NCI-H510A treated with DMSO at 0.1 percent for 48 hours (cell line): ENCODE measurements at places on chromosomes 7 and 10.

GRCh38 chr7:264541-265191 is 25.3 kb upstream of the FOXL3 start:
- DNase-seq, result no peak

- no peak for DNase-seq
These were observed 132.5 kb downstream of the SLIT1 start for GRCh38 chr10:97053276-97053675.

DNA sequence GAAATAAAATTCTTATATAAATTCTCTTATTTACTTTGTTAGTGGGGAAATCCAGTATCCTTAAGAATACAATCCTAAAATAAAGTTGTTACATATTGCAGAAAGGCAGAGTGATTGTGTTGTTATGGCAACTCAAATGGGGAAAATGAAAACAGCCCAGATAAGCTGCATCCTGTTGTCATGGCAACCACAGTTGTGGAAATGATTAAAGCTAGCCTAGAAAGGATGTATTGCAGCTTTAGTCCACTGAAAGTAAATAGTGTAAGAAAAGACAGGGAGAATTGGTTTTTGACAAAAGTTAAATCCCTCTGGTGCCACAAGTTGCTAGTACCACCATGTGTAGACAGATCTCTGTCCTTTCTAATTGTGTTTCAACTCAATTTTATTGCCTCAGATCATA is 43.2 kb downstream of the BTRC start:
- no peak for DNase-seq

DNA sequence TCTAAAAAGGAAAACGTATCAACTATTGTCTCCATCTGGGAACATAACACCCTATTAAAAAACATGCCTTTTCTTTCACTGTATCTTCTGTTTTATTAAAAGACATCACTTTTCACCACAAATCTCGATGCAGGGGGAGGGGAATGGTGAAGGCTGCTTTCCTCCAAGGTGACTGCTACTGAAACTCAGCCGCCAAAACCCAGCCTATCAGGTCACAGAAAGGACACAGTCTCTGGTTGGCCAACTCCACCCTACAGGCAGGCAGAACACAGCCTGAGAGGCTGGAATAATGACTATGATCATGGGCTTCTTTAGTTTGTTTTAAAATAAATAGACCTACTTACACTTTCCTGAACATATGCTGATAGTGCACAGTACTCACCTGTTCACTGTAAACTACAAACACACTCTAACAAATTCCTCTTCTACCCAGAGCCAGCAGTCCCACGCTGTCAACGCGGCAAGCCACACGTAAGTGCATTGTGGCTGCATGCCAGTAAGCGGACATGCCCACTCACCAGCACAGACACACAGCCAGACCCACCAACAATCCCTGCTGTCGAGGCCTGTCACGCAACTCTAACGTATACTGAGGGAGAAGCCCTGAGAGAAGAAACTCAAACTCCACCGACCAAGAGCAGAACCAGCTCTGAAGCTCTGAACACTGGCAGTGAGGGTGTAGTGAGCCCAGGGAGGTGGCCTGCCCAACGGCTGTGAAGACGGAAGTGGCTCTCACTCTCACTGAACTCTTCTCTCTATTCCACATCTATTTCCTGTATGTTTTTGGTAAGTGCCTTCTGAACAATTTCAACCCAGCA is 41.8 kb downstream of the NCAPG2 start:
- DNase-seq, result peak; percentile 49

DNA sequence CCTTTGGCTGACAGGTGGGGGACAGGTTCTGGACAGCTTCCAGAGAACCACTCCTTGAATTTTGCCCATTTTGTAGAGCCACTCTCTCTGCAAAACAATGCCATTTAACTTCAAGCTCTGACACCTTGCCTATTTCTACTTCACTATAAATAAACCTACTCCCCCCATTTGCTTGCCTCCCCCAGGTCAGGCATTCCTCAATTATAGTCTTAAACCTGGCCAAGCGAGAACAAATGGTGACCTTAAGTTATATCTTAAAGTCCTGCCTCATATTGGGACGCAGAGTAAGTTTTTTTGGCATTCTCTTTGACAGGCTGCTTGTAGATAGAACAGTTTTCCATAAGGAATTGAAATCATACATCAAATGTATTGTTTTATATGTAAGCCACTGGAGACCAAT is 706.9 kb downstream of the LRMDA start:
- no peak for DNase-seq

- DNase-seq, result no peak
These were observed 303.3 kb upstream of the SEMA3A start for GRCh38 chr7:84497873-84498272.

GRCh38 chr7:4820405-4820966 is 41.3 kb downstream of the PAPOLB start:
- no peak for DNase-seq

- DNase-seq, result no peak
These were observed 13.5 kb downstream of the CREM start for GRCh38 chr10:35140126-35140525.

GRCh38 chr10:112359606-112360307 is 14.2 kb upstream of the ACSL5 start:
- no peak for DNase-seq

DNA sequence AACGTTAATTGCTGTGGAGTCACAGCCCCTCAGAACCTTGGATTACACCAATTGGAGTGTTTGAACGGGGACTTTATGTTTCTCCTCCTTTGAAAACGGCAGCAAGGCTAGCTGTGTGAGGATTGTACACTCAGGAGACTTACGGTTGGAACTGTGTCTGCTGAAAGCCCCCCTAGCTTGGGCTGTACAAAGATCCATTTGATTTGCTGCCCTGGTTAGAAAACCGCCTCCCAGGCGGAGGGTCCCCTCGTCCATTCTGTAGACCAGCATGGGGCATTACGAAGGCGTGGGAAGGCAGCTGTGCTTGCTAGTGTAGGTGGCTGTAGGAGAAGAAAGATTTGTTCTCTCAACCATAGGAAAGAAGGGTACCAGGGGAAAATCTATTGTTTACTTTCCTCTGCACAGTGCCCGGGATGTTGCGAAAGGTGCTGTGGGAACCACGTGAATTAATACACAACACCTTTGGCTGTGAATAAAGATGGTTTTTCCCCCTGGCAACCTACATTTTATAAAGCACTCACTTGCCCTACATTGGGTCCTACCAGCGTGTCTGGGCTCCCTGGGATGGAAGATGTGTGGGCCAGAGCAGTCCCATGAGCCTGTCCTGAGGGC is 73.4 kb upstream of the BTBD16 start:
- DNase-seq, result no peak

GRCh38 chr10:91512458-91512857 is 102.3 kb downstream of the HECTD2 start:
- DNase-seq, result no peak

DNA sequence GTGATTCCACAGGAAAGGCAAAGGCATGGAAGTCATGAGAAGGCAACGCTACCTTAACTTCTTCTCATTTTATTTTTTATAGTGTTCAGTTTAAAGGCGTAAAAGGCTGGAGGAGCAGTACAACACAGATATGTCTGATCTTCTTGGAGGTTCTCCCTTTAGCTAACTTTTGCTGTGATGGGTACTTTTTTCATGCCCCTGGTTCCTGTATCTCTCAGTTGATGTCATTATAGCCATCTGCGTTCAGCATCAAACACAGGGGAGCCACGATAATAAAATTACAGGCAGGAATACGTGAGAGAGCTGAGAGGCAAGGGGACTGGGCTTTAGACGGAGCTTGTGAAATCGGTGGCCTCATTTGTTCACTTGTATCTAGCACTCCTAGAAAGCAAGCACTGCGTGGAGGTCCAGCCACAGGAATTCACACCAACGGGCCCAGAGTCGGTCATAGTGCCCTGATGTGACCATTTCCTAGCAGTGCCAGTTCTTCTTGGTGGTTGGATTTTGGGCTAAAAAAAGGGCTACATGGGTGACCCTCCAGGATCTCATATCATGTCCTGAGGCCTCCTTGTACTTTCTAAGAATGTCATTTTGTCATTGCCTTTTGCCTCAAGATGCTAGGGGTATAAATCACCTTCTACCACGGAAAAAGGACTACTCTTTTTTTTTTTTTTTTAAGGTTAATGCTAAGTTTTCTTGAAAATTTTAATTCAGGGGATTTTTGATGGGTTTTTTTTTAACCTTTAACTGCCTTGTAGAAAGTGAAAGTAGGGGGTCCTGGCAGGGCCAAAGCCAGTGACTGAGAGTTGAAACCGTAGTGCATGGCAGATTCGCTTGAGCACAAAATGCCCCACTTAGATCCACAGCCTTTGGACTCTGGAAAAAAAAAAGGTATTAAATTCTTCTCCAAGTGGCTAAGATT is 191.5 kb downstream of the CELF2 start:
- no peak for DNase-seq

DNA sequence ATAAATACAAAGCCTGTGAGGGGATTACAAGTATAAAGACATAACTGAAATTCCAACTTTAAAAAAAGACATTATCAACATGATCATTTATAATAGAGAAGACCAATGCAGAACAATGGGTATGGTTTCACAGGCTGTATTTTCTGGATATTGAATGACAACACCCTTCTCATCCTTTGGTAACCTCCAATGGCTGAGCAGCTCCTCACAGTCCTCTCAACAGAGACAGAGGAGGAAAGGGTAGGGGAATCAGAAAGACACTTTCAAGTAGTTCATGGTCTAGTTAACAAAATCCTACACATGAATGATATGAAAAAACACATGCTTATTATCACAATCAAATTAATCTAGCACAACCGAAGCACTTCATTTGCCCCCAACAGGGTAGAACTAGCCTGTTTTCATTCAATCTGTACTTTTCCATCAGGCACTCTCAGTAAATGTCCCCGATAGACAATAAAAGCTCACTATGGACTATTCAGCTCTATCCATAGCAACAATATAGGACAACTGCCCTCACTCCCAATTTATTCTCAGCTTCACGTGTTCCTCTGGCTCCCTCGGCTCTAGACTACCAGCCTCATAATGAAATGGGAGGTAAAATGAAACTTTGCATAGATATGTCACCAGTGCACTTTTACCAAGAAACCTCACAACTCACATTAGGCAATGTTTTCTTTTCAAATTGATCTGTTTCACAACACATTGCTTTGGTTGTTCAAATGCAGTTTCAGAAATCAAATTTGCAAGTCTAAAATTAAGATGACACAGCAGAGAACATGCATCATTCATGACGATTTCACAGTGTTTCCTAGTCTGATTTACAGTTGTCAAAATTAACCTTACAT is 211.4 kb downstream of the THSD7A start:
- DNase-seq, result no peak

DNA sequence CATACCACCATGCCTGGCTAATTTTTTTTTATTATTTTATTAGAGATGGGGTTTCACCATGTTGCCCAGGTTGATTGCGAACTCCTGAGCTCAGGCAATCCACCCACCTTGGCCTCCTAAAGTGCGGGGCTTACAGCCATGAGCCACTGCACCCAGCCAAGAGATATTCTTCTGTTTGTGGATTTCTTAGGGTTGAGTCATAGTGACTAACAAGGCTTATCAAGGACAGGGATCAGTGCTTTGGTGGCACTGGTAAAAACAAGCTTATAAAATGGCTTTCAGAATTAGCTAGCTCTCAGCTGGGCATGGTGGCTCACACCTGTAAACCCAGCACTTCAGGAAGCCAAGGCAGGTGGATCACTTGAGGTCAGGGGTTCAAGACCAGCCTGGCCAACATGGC is 122.4 kb downstream of the ZNF248 start:
- no peak for DNase-seq

DNA sequence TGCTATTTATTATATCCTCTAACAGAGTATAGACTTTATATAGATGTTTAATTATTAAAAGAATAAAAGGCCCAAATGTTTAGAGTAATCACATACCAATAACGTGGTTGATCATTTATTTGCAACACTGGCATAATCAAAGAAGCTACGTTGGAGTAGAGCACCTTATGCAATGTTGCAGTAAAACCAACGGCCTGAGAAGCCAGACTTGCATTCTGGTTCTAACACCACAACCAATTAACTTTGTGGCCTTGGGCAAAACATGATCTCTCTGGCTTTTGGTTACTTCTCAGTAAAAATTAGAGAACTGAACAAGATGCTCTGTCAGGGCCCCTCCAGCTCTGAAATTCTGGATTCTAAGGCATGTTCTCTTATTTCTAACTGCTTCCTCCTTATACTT is 476.2 kb downstream of the GRM8 start:
- no peak for DNase-seq

GRCh38 chr10:124020981-124021815 is 72.2 kb downstream of the CHST15 start:
- peak; percentile 70 for DNase-seq

DNA sequence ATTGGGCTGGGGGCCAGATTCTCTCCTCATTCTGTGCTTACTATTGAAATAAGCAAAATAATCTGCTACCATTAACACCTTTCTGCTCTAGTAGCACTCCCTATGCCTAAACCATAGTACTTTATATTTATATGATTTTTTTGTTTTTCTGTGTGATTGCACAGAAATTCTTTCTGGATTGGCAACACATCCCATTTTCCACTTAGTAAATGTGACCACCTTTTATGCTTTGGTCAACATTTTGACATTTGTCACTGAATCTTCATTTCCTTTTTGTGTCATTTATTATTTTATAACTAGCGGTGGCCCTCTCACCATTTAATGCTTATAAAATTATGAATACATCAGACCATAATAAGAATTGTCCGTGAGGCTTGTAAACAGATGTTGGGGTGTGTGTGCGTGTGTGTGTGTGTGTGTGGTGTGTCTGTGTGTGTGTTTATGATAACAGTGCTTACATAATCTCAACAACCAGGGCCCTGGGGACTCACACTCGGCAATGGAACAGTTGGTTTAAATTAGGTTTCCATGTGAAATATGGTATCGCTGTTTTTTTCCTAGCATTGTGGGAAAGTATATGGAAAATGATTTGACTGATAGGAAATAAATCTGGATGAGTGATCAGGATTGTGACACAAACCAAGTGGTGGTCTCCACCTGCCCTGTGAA is 138.9 kb downstream of the NOC3L start:
- no peak for DNase-seq

- no peak for DNase-seq
These were observed 44.4 kb upstream of the GAD2 start for GRCh38 chr10:26172131-26172530.

GRCh38 chr10:48442090-48442808 is 135.8 kb downstream of the MAPK8 start:
- no peak for DNase-seq

DNA sequence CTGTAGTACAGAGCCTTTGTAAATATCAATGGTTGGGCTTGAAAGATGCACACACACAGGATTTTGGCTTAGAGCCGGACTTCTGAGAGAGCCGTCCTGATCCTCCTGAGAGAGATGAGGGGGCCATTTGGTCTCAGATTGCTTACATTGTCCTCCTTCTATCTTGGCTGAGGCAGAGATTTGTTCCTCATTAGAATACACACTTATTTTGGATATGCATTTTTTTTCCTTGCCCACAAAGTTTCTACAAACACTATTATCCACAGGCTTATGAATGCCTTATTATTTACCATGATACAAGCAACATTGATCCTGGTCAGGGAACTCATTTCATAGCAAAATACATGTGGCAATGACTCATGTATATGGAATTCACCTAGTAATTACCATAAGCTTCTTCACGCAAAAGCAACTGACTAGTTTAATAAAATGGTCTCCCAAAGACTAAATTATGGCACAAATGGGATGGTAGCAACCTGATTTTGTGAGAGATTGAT is 175.3 kb downstream of the MDFIC start:
- no peak for DNase-seq

- no peak for DNase-seq
These were observed 39.8 kb upstream of the CDK13 start for GRCh38 chr7:39910108-39910869.
